ENCODE measurements at places on chromosomes 2 and 18.

- no peak for DNase-seq
Observed at GRCh38 chr2:203870941-203871340, 3.4 kb downstream of the CTLA4 start.

GRCh38 chr2:215729985-215730620 lies 283.2 kb downstream of the MREG start:
- no peak for DNase-seq

DNA sequence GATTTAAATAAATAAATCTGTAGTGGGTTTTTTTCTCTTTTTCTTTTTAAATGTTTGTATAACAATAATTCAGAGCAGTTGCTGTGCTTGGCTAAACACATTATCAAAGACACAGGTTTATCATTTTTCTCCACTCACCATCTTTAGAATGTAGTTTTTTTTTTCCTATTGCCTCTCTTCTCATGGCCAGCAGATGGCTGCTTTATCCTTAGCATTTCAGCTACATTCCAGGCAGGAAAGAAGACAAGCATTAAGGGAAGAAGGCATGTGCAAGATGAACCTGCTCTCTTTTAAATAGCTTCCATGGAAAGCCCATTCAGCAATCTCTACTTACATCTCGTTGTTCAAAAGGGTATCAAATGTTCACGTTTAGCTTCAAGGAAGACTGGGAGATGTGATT lies 42.6 kb downstream of the ARHGAP15 start:
- no peak for DNase-seq

- no peak for DNase-seq
Observed at GRCh38 chr2:129491308-129491707, 488.2 kb upstream of the RAB6C start.

- no peak for DNase-seq
Observed at GRCh38 chr2:184444623-184445223, 153.6 kb upstream of the ZNF804A start.

GRCh38 chr2:40367032-40367431 lies 84.9 kb downstream of the SLC8A1 start:
- no peak for DNase-seq

- DNase-seq: peak; percentile 51
Observed at GRCh38 chr2:210199186-210199765, 26.0 kb downstream of the ACADL start.

GRCh38 chr18:10798727-10799550 lies 273.1 kb downstream of the NAPG start:
- peak; percentile 15 for DNase-seq

- DNase-seq: no peak
Observed at GRCh38 chr2:169845016-169845415, 17.8 kb downstream of the UBR3 start.

DNA sequence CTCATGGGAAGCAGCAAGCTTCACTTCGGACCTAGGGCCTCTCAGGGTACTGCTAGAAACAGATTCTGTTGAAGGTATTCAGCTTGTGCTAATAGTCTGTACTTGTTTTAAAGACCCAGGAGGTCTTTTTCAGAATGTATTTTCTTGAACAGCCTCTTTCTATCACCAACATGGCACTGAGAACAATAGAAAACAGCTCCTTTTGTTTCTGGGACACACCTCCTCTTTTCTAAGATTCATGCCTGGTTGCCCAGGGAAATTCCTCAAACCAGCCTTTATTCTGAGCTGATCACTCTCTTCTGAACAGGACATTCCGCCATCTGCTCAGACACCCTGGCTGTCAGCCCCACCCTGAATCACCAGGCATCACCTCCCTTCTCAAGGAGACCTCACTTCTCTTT lies 389.6 kb downstream of the TGIF1 start:
- DNase-seq: no peak

DNA sequence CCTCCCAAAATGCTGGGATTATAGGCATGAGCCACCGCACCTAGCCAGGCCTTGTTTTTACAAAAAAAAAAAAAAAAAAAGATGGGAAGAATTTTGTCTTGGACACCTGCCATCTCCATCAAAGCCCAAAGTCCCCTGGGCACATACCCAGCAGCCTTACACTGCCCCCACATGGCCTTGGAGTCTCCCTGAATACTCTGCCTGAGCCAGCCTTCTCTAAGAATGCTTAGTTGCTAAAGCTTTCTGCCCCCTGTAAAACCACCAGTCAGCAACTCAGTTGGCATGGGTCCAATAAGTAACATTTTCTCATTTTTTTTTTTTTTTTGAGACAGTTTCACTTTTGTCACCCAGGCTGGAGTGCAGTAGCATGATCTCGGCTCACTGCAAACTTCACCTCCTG lies 40.6 kb downstream of the SPC25 start:
- peak; percentile 56 for DNase-seq

DNA sequence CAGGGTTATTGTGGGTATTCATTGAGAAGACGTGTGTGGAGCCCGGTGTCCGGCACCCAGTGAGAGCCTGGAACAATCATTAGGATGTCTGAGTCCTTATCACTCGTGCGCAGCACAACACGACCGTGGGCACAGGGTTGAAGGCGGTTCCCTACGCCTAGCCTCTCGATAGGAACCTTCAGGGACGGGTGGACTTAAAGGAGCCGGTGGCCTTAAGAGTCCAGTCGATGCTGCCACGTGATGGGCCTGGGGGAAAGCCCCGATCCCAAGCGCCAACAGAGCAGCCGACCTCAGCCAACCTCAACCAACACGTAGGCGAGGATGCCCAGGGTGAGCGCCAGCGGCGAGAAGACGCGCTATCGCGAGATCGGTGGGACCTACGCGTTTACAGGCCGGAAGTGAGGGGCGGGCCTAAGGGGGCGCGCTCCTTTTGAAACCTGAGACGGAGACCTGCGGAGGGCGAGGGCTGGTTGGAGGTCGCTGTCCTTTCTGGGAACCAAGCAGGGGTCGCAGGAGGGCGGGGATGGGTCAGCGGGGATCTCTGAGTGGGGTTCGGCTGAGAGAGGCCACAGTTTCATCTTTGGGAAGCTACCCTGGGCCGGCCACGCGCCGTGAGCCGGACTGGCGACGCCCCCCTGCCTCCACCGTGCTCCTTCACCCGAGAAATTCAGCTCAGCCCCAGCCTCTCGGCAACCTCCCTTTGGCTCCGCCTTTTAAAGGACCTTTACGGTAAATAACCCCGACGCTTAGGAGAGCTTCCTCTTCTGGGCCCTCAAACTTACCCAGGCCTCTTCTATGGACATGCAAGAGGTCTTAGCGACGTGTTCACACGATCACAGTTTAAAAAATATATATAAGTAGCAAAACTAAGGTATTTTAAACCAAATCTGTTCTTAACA lies 28.3 kb downstream of the WNT10A start:
- peak; percentile 97 for DNase-seq

GRCh38 chr2:154240921-154241379 lies 369.2 kb downstream of the GALNT13 start:
- DNase-seq: no peak

GRCh38 chr2:26330114-26330549 lies 15.8 kb upstream of the SELENOI start:
- peak; percentile 54 for DNase-seq

- no peak for DNase-seq
Observed at GRCh38 chr2:176418768-176419167, 149.5 kb downstream of the MTX2 start.

GRCh38 chr2:175277772-175278171 lies 96.3 kb upstream of the ATP5MC3 start:
- no peak for DNase-seq

- DNase-seq: no peak
Observed at GRCh38 chr2:7013471-7014160, 96.4 kb downstream of the RNF144A start.

- DNase-seq: no peak
Observed at GRCh38 chr2:32262105-32262504, 2.6 kb downstream of the NLRC4 start.

GRCh38 chr2:120105360-120105759 lies 92.5 kb downstream of the EPB41L5 start:
- DNase-seq: no peak

DNA sequence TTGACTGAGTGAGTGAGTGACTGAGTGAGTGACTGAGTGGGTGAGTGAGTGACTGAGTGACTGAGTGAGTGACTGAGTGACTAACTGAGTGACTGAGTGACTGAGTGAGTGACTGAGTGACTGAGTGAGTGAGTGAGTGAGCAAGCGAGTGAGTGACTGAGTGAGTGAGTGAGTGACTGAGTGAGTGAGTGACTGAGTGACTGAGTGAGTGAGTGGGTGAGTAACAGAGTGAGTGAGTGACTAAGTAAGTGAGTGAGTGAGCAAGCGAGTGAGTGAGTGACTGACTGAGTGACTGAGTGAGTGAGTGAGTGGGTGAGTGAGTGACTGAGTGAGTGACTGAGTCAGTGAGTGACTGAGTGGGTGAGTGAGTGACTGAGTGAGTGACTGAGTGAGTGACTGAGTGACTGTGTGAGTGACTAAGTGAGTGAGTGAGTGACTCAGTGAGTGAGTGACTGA lies 11.9 kb downstream of the MAL start:
- DNase-seq: no peak

DNA sequence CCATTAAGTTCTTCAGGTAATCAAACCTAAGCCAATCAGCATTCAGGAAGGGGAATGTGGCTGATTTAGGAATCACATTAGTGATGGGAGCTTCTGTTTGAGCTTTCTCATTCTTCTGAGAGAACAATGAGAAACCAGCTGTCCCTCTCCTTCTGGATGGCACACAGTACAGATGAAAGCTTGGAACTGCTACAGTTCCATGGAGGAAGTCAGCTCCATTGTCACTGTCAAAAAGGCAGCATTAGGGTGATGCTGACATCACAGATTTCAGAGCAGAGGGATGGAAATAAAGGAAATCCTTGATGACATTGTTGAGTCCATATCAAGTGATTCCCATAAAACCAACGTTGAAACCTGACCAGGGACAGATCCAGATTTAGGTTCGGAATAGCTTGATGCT lies 36.1 kb upstream of the ACYP2 start:
- no peak for DNase-seq

- DNase-seq: no peak
Observed at GRCh38 chr2:234286956-234287355, 209.9 kb downstream of the ARL4C start.

DNA sequence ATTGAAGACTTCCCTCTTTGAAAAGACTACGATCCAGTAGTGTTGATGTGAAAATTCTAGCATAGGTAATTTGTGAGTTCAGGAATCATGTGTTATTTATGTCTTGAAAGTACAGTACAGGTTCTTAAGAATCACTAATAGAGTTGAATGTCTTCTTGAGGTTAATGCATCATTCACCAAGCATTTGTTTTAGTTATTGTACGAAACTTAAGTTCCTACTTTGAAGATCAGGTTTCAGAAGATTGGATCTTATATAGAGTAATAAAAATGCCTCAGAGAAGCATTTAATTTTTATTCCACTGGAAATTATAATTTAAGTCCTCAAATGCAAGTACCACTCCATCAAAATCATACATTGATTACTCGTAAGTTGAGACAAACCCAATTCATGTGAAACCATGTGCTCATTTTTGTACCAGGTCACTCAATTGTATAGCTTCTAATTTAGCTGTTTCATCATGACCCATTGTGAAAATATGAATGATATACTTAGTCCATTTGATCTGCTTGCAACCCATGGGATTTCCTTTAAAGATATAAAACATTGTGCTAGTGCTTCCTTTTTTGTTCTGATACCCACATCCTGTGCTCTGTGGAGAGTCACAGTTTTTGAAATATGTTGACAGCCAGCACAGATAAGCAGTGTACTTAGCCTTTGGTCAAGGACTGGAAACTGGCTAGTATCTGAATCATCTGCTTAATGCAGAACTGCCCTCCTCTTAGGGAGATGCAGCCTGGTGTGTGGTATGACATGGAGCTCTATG lies 22.5 kb upstream of the RAB27B start:
- DNase-seq: no peak

GRCh38 chr18:77101410-77102258 lies 30.9 kb downstream of the MBP start:
- DNase-seq: no peak

DNA sequence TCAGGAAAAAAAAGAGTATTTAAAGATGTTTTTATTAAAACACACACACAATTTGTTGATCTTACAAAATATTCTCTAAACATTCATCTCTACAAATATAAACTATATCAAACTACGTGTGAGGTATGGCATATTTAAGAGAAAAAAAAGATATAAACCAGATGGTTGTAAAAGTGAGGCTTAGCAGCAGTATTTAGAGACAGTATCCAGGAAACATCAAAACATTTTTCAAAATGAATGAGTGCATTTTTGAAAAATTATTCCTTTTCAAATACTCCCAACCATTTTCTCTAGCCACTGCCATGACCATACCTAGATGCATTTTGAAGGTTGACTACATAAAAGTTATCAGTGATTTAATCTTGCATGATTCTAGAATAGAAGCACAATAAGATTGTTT lies 38.2 kb upstream of the RAB27B start:
- no peak for DNase-seq

GRCh38 chr2:212052412-212053159 lies 486.0 kb downstream of the ERBB4 start:
- DNase-seq: no peak
